NCI-H2227 treated with DMSO at 0.1 percent for 48 hours (cell line): ENCODE measurements at places on chromosomes 3 and 15.

GRCh38 chr3:116114586-116114985, 330.7 kb downstream of the LSAMP start:
- no peak for DNase-seq

- DNase-seq: no peak
These were observed 25.0 kb downstream of the TGFBR2 start for GRCh38 chr3:30631243-30631904.

DNA sequence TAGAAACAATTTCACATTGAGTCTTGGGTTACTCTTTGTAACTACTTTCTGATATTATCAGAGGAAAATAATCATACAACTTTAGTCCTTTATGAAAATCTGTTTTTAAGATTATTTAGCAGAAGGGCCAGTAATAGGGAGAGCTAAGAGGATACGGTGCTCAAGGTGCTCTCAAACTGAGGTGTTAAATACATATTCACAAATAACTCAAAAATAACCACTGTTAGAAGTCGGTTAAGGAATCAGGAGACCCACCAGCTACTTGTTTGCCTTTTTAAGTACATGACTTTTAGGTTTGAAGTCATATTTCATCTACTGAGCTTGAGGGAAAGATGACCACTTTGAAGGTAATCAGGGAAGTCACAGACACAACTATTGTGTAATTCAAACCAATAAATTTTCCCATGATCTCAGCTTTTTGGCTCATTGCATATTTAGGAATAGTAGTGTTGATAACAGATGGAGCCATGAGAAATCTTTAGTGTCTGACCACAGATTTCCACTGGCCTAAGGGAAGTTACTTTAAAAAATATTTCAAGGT, 1.4 kb upstream of the RSRC1 start:
- DNase-seq: no peak

DNA sequence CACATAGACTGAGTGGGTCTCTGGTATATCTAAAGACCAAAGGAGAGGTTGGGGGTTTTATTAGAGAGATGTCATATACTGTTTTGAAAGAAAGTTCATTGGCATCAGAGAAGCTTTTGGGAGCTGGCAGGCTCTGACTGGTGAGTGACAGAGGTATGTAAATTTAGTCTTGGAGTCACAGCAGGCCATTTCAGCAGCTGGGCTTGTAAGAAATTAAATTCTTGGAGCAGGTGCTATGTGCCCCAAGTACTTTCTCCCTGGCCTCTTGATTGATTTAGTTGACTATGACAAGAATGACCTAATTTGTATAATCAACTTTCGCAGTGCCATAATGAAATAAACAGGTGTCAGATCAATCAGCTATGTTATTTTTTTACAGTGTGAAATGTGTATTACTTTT, 47.8 kb upstream of the CDAN1 start:
- no peak for DNase-seq
